ENCODE measurements at places on chromosomes 4 and X.

GRCh38 chr4:140108243-140108642, 45.7 kb downstream of the MAML3 start:
- DNase-seq, result no peak

DNA sequence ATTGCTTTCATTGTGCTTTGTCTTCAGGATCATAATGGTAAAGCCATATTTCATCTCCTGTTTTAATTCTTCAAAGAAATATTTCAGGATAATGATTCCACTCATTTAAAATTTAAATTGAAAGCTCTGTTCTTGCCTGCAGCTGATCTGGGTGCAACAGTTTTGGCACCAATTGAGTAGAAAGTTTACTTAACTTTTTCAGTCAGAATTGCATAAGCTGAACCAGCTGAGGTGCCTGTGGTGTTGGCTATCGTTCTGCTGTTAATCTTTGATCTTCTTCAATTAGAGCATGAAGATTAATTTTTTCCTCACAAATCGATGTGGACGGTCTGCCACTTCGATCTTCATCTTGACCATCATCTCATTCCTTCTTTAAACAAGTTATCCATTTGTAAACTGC, 49.6 kb downstream of the MAGEB16 start:
- no peak for DNase-seq

- DNase-seq, result peak; percentile 69
Observed at GRCh38 chr4:186105647-186106321, 1.3 kb downstream of the FAM149A start.

GRCh38 chr4:15784959-15785634, 7.0 kb downstream of the CD38 start:
- no peak for DNase-seq

Data from brain (organoid and tissue), 16 donors.